ENCODE measurements at places on chromosomes 12 and 14.

DNA sequence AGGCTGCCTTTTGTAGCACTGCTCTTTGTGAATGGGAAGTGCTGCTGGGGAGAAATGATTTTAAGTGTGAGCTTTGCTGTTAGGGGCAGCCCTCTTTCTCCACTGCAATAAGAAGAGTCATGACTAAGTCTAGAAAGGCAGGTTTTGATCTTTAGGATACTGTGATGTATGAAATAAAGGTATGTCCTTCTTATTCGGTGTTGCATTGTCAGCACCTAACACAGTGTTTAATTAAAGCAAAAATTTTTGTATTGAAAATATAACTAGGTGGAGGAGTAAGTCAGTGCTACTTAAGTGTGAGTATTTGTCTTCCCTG lies 81.5 kb downstream of the ETV6 start:
- DNase-seq = no peak

- peak; percentile 63 for DNase-seq
Measured at GRCh38 chr14:34722723-34723545, 8.5 kb upstream of the CFL2 start.

GRCh38 chr12:132305560-132305966 lies 23.8 kb downstream of the GALNT9 start:
- no peak for DNase-seq

- peak; percentile 92 for DNase-seq
Measured at GRCh38 chr12:6182279-6182898, 17.8 kb upstream of the CD9 start.

DNA sequence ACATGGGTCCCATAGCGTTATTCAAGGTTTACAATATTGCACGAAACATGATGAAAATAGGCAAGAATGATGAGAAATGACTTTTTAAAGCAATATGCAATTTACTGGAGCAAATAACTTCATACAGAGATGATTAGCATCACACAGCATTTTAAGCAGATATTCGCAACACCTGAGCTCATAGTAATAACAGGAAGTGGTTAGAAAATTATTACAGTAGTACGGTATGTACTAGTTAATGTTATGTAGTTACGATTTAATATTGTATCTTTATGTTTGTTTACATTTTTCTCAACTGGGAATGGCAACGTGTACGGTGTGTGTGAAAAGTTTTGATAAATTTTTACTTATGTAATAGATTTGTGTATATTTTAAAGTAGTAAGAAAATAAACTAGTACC lies 102.6 kb downstream of the OSBPL8 start:
- no peak for DNase-seq

DNA sequence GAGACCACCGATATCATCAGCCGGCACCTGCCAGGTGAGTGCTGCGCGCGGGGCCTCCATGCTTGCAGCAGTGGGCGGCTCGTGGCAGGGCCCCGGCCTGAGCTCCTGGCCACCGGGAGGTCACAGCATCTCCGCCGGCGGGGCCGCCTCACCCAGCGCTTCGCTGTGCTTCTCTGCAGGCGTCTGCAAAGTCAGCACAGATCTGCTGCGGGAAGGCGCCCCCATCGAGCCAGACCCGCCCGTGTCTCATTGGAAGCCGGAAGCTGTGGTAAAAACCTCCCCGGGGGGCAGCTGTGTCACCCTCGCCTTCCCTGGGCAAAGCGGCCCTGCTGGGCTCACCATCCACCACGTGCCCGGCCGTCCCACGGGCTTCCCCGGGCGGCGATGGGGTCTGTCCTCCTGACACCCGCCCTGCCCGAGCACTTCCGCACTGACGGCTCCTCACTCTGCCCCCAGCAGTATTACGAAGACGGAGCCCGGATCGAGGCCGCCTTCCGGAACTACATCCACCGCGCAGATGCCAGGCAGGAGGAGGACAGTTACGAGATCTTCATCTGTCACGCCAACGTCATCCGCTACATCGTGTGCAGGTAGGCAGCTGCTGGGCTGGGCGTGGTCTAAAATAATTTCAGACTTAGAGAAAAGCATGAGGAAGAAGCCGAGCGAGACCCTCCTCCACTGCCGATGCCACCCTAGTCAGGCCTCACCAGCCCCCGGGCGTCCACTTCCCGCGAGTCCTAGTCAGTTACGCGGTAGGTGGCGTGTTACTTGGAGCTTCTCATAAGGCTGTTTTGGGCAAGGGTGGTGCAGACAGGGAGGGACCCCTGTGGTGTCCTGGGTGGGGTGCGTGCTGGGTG lies 7.1 kb downstream of the PGAM5 start:
- no peak for DNase-seq

DNA sequence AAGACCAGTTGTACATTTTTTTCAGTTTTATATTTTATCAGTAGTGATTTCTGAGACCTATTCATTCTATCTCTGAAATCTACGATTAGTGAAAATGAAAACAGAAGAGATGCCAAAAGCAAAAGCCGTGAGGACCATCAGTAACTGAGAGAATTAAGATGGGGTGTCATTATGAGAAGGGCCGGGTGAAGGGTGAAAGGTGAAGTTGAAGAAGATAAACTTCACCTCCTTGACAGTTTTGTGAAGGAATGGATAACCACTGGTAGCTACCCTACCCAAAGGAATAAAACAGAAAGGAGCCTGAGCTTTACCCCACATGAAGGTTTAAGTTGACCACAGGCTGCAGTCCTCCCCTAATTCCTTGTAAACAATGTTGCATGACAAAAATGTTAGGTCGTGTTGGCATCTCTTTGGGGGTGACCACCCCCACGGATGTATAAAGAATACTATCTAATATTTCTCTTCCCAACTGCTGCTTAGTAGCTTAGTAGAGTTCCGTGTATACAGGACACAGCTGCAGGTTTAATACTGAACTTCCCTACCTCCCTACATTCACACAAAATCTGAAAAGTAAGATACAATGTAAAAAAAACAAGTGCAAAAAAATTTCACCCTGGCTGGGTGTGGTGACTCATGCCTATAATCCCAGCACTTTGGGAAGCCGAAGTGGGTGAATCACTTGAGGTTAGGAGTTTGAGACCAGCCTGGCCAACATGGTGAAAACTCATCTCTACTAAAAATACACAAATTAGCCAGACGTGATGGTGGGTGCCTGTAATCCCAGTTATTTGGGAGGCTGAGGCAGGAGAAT lies 23.9 kb downstream of the GPR19 start:
- DNase-seq = peak; percentile 27

- DNase-seq = no peak
Measured at GRCh38 chr14:102902086-102902485, 20.4 kb upstream of the AMN start.

- no peak for DNase-seq
Measured at GRCh38 chr12:94333396-94333795, 126.3 kb downstream of the CEP83 start.

- DNase-seq = no peak
Measured at GRCh38 chr14:39957290-39957689, 525.1 kb upstream of the FBXO33 start.

DNA sequence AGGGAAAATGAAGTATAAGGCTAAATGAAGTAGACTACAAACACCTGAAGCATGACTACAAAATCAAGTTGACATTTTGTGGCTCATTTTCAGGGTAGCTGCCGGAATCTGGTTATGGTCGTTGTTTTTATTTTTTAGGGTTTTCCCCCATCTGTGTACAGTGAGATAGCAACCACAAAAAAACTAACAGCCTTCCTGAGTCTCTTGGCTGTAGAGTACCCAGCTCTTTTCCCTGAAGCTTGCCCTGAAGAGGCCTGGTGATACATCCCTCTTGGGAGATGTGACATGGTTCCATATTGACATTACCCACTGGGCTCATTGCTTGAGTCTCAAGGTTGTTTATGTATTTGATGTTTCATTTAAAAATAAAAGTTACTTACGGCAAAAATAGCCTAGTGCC lies 424.0 kb downstream of the ZFP36L1 start:
- no peak for DNase-seq

DNA sequence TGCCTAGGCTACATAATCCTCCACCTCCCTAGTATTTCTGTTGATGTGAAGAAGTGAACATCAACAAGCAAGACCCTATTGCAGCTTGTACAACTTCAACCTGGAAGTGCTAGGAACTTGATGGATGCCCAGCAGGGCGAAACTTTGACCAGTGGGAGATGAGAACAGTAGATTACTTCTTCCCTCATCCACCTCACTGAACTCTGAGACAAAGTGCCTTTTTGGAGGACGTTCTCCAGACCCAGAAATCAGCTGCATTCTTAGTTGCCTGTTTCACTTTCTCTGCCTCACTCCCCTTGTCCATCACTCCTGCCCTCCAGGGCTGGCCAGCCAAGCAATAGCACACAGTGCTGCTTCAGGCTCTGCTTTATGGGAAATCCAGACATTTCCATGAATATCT lies 683.4 kb downstream of the GALC start:
- DNase-seq = no peak

GRCh38 chr12:77032406-77032805 lies 33.0 kb downstream of the E2F7 start:
- peak; percentile 37 for DNase-seq

- DNase-seq = no peak
Measured at GRCh38 chr12:115407036-115407435, 723.1 kb upstream of the TBX3 start.

DNA sequence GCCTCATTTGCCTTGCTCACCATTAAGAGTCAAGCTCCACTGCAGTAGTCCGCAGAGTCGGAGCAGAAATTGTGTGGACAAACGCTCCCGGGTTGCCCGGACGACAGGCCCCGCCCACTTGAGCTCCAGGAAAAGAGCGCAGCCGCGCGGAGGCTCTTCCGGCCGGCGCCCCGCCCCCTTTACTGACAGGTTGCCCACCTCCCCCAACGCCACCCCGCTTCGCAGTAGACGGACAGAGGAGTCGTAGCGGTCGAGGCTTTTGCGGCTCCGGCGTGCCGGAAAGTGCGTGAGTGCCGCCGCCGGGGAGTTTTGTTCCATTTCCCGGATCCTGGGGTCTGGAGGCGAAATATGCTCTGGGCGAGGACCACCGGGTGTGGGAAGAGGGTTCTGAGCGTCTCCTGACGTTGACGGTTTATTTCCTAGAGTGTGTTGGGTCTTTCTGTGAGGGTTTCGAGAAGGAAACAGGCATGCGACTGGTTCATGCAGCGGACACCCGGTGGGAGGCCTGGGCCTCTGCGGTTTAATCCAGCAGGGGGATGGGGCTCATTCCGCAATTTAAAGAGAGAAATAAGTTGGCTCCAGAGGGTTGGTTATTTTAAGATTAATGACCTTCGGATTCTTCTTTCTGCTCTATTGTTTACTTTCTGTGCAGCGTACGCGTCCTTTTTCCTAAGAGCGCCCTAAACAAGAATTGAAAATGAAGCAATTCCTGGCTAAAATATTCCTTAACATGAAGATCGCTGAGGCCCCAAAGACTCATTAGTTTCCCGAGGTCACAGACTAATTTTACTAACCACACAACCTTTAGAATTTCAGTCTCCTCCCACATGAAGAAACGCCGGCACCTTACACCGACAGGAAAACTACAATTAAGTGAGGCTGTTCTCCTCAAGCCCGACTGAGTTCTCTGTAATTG lies at the start of the genes DNAI7 and ETFRF1:
Gene DNAI7, minus strand, starts transcription at position 105 of the 916 bp plus-strand sequence. Its CDS starts 82 bp downstream, at position 23.
Gene ETFRF1, plus strand, starts transcription at position 182 of the 916 bp plus-strand sequence. CDS start 8,720 bp downstream, outside the sequence.
- peak; percentile 92 for DNase-seq

DNA sequence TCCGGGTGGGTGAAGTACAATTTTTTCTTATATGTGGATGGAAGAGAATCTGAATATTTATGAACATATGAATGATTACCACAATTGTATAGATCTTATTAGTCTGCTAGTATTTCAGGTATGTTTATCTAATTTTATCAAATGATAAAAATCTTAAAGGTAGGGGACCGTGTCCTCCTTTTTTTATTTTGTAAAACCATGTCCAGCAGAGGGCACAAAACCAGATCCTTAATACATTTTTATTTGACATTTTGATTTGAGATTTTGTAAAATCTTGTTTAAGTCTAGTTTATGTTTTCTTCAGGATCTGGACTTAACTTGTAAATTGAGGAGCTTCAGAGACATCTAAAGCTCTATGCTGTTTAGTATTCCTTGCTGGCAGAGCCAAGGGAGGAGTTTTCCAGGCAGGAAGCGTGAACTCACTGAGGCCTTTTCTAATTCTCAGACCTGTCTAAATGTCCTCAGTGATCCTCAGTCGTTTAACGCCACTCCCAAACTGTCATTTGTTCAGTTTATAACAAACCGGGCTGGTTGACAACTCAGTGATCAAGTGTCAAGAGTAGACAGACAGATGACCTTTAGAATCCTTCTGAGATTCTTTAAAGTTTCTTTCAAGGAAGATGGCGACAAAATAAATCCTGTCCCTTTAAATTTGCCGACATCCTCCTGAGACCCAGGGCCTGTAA lies 263.9 kb downstream of the KTN1 start:
- DNase-seq = no peak

- DNase-seq = no peak
Measured at GRCh38 chr14:28879573-28879996, 113.0 kb downstream of the FOXG1 start.

DNA sequence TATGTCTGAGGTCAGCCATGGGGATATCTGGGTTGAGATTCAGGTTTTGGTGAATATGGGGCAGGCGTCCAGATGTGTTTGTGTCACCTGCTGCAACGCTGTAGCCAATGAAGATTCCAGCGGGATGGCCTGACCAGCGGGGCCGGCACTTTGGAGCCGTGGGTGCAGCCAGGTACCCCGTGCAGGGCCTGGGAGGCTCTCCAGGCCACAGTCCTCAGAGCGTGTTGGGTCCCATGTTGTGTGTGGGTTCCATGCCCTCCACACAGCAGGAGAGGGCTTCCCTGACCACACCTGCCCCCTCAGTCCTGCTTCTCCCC lies 2.8 kb upstream of the TEX22 start:
- no peak for DNase-seq

DNA sequence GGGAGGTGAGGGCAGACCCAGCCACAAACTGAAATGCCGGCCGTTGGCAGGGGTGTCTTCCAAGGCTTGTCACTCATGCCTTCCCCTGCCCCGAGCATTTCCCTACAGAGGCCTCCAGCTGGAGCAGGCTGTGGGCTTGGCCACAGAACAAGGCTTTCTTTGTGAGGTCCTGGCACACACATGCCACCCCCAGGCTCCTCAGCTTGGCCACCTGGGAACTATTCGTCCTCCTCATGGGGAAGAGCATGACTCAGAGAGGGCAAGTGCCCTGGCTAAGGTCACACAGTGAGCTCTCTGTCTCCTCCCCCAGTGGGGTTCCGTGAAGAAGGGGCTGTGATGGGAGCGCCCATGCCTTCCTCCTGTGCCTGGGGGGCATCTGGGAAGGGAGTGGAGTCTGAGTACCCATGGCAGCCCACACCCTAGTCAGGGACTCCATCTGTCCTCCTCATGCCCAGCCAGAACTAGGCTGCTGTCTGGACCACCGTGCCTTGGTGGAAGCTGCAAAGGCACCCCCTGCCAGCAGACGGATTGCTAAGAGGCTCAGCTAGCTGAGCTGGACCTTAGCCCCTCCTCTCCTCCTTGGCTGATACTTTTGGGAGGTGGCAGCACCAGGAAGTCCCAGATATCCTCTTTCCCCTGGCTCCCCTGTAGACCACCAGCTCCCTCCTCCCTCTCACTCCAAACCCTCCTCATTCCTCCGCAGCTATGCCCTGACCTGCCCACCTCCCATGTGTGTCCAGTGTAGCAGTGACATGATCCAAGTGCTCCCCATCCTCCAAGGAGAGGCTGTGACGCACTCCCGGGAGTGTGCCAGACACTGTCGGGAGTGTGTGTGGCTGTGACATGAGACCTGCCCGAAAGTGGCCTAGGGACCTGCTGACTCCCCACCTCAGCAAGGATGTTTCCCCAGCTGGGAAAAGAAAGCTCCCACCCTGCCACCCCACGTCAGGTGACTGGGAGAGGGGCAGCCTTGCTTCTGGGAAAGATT lies 21.4 kb downstream of the ABCB9 start:
- peak; percentile 92 for DNase-seq

All from MCF 10A (cell line).